ENCODE measurements at places on chromosomes 3 and 15.

- DNase-seq = no peak
Measured at GRCh38 chr3:23919628-23920027, 2.7 kb downstream of the RPL15 start.

DNA sequence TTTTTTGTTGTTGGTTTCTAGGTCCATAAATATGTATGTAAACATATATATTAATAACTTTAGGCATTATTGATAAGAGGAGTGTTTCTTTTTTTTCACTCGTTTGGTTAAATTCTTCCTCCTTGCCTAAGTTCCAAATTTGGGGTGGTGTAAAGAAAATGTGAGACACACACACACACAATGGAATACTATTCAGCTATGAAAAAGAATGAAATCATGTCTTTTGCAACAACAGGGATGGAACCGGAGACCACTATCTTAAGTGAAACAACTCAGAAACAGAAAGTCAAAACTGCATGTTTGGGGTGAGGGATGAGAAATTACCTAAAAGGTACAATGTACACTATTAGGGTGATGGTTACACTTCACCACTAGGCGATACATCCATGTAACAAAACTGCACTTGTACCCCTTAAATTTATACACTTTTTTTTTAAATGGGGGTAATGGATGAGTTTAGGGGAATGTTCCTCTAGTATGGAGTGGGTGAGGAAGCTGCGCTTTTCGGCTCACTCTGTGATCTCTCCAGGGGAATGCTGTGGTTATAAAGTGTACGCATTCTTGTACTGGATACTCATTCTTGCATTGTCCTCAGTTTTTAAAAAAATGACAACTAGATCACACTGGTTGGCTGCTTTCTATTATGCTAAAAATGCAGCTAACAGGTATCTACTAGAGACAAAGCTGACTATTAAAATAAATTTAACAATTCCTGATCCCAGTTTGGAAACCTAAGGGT, 50.8 kb upstream of the PPARG start:
- peak; percentile 47 for DNase-seq

DNA sequence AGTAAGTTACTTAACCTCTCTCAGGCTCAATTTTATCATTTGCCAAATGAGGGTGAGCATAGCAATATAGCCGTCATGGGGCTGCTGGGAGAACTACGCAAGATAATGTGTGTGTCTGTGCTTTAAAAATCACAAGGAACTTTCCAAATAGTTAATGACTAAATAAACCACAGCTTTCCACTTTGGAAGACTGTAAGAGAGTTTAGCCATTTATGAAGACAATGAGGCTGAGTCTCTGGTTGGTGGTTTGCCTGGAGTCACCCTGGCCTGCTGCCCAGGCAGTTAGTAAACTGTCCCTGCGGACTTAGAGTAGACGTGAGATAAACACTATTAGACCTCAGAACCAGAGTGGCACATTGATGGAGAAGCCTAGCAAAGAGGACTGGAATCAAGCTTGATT, 357.7 kb downstream of the CLSTN2 start:
- peak; percentile 93 for DNase-seq

DNA sequence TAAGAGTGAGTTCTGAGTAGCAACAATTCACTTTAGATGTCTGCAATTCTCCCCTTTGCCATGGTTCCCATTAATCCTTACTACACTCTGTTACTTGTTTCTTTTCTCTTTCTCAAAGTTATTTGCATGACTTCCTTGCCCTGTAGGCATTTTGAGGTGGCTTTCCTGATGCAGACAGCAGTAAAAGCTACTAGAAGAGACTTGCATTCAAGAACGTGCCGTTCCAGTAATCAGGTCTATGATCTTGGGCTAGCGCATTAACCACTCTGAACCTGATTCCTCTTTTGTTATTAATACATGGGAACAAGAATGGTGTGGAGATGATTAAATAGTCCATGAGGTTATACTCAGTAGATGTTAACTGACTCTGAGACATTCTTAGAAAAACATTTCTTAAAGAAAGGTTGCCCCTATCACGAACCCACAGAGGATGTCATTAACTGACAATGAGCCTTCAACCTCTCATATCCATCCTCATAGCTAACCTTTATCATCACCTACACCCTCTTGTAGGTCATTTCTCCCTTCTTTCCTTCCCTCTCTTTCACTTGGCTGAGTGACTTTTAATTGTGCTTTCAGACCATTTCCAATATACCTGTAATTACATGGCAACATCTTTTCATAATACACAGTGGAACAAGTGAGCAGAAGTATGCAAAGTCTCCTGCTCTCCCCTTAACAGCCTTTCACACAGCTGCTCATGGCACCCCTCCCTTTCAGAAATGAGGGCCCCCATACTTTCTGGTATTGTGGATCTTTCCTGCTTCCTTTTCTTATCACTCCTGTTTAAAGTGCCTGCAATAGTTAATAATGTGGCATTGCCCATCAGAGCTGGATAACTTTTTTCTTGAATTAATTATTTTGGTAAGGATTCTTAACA, 175.9 kb downstream of the CHST2 start:
- DNase-seq = no peak

GRCh38 chr3:10286596-10287295, 6.0 kb downstream of the GHRL start:
- peak; percentile 86 for DNase-seq
